ENCODE measurements at places on chromosomes 16 and 17.

DNA sequence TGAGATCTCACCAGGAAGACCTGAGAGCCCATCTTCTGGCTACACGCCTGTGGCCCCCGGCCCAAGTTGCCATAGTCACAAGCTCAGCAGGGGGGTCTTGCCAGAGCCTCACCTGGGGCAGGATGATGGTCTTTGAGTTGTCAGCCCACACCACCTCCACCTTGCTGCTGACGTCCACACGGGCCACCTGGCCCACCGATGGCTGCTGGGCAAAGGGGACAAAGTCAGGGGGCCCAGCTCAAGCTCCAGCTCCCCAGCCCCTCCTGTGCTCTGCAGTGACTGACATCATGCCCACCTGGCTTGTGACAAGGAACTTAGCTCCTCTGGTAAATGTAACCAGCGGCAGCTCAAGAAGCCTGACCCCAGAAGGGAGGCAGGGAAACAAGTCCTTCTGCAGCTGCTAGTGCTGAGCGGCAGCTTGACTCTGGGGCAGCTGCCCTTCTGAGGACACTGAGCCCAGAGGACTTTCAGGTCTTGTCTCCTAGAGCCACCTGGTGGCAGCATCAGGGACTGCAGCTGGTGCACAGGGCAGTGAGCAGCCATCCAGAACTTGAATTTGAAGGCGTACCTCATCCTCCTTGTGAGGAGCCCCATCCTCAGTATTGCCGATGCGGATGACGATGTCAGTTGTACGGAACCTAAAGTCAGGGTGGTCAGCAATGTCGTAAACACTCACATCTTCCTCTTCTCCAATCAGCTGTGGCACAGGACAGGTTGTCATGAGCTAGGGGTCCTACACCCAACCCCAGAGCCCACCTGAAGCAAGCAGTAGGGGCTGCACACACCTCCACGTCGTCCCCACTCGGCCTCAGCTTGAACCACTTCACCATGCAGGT is 13.5 kb downstream of the SPHK1 start:
- peak; percentile 91 for DNase-seq

GRCh38 chr16:81451753-81452680 is 7.4 kb downstream of the CMIP start:
- peak; percentile 55 for DNase-seq

DNA sequence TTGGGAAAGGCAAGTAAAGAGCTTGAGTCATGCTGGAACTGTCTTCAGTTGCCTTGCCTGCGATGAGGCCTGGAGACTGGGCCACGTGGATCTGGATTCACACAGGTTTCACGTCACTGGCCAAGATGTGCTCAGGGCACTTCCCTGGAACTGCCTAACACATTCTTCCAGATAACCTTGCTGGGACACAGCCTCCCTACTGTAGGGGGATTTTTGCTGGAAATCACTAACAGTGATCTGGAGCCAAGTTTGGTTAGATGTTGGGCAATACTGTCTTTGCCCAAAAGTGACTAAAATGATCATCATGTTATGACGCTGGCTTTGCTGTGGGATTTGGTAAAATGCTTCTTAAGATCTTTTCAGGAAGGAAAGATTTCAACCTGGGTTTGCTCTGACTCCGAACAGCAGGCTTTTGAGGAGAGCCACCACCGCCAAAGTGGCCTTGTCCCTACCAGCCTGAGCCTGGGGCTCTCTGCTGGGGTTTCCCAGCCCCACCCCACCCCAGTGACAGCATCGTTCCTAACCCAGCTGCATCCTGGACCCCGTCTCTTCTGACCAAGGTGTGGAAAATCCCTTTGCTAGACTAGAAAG is 14.7 kb downstream of the C1QTNF1 start:
- no peak for DNase-seq

DNA sequence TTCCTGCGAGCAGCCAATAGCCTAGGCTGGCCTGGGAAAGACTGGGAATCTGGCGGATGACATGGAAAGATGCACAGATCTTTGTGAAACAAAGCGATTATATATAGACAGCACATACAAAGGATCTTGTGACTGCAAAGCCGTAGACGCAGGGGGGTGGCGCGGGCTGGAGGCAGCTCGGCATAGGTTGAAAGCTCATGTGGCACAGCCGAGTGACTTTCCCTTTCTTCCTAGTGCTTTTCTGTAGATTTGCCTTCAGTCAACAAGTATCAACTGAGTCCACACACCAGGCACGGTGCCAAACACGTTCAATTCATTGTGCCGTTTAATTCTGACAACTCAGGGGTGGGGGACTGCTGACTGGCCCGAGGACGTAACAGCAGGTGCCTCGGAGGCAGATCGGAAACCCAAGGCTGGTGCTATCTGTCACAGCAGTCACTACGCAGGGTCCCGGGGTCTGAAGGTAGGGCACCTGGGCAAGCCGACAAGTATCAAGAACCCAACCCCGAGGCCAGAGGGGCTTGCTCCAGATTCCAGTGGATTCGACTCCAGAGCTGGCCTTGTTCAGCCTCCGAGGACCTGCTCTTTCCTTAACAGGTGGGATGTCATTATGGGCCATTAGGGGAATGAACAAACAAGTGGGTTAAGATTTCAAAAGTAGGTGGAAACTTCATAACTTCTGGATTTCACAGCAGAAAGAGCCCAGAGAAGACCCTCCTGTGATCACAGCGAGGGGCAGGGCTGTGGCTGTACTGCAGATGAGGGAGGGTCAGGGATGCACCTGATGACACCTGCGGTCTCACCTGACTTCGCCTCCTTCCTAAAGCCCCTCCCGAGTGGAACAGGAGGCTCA is 5.9 kb downstream of the PAM16 start:
- DNase-seq: no peak

GRCh38 chr17:47882247-47882646 is 13.8 kb upstream of the SP2 start:
- DNase-seq: no peak
